Activated gamma-delta T cell treated with anti-CD3 and anti-CD28 coated beads, Interleukin-2, amount 50 U/mL, for 16 hours (primary cell): ENCODE measurements at places on chromosomes 6 and 20.

- no peak for DNase-seq
Measured at GRCh38 chr20:35248641-35249475, 22.4 kb downstream of the MMP24 start.

DNA sequence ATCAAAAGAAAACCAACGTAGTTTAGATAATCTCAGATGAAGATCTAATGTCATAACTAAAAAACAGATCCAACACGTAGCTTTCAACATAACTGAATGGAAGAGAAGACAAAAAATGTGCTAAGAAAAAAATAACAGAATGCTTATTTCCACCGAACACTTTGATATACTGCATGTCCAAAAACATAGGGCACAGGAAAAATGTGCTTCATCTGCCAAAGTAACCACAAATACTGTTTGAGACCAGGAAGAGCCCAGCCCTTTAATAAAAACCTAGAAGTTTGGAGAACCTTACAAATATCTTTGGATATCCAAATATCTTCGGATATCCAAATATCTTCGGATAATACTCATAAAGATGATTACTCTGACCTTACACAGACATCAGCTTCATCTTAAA is 19.8 kb downstream of the LAMA4 start:
- no peak for DNase-seq

DNA sequence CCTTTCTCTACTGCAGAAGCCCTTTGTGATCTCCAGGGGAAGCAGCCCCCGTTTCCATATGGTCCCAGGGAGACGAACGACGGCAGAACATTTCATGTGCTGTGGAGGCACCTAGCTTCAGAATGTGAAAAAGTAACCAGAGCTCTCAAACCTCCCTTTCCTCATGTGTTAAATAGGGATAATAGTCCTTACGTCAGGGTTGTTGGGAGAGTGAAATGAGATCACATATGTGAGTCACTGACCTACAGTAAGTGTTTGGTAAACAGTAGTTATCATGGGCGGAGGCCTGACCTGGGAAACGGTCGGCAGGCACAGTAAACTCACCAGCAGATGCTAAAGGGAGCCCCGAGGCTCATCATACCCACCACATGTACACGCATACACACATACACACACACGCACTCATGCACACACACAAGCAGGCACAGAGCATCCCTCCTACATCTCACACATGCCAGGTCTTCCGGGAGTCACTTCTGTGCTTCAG is 89.7 kb downstream of the LY86 start:
- no peak for DNase-seq

DNA sequence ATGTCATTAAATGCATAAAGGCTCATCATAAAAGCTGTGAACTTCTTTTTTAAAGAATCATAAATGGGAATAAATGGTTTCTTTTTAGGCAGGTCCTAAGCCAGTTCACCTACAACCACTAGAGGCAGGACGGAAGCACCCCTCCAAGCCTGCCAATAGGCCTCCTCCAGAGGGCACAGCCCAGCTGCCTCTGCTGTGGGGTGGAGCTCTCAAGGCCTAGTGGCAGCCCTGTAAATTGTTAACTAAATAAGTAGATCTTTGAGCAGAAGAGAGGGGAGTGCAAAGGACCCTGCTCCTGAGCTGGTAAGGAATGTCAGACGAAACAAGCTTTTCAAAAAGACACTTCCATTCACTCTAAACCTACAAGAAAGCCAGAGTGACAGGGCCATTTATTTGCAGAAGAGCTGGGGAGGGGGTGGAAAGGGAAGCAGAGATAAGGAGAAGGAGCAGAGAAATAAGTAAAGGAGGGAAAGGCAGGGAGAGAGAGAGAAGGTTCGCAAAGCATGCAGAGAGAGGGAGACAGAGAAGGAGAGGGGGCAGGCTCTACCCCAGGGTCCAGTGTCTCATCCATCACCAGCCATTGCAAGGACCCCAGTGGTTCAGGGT is 18.0 kb upstream of the MAFB start:
- DNase-seq = no peak

- DNase-seq = no peak
Measured at GRCh38 chr20:37796733-37797132, 102.9 kb downstream of the CTNNBL1 start.

GRCh38 chr6:117530467-117531242 is 48.2 kb downstream of the DCBLD1 start:
- DNase-seq = no peak

- DNase-seq = no peak
Measured at GRCh38 chr20:24283186-24283585, 186.2 kb upstream of the SYNDIG1 start.

- DNase-seq = no peak
Measured at GRCh38 chr6:98839781-98840361, 5.5 kb downstream of the POU3F2 start.

DNA sequence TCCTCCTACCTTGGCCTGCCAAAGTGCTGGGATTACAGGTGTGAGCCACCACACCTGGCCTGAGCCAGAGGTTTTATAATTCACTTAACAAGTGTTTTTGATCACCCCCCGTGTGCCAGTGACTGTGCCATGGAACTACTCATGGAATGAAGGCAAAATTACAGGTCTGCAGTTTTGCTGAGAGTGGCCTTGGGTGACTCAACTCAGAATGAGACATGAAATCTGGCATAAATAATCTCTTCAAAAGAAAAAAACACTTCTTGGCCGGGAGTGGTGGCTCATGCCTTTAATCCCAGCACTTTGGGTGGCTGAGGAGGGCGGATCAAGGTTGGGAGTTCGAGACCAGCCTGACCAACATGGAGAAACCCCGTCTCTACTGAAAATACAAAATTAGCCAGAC is 166.9 kb upstream of the SALL4 start:
- no peak for DNase-seq

DNA sequence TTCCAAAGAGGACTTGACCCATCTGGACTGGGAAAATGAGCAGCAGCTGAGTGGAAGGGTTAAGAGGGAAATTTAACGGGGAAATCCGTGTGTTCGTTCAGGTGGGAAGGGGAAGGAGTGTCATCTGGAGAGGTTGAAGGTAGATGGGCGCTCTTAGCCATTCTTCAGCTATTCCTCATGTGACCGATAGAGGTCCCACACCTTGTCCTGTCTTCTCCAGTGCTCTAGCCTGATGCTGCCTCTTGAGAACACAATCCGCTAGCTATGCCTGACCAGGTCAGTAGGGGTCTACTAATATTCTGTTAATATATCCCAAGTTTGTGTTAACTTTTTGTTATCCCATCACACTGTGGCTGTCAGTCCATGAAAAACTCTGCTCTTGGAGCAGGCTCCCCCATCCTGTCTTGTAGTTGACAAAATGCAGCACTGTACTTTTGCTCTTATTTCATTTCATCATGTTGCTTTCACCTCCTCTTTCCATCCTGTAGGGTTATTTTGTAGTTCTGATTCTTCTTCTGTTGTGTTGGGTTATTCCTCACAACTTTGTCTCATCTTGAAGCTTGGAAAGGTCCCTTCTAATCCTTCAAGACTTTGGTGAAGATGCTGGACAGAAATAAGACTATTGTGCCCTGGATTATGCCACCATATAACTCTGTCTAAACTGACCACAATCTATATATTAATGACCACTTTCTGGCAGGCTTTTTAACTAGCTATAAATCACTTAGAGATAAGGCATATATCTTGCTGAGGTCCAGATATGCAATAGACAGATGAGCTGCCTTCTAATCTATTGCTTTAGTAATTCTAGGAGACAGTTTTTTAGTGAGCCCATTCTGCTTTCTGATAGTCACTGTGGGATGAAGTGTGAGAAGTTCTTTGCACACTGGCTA is 123.4 kb upstream of the SUPT3H start:
- no peak for DNase-seq

DNA sequence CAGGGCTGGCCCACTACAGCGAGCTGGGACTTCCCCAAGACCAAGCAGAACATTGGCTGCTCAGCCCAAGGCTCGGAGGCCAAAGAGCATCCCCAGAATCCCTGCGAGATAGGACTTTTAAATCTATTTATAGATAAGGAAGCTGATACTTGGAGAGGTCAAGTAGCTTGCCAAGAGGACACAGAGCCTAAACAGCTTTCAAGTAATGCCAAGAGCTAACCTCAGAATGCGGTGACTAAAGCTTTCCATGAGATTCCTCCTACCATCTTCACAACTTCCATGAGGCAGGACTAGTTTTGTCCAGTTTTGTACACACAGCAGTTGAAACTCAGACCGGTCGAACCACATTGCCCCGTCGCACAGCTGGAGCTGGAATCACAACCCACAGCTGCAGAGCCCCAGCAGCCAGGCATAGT is 168.1 kb upstream of the TOP1 start:
- no peak for DNase-seq

DNA sequence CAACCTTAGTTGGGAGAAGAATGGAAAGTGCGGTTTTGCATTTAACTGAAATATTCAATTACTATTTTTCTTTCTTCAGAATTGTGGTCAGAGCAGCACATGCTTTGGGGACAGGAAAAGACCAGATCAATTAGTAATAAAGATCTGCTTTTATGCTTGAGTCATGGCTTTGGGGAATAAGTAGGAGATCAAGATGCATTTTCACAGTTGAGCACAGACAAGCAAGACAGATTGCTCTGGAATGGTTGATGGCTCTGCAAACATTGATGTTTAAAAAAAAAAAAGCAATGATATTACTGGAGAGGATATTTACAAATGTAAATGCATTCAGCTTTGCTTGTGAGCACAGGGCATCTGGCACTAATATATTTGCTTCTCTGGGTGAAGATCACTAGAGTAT is 224.4 kb upstream of the SASH1 start:
- DNase-seq = no peak

DNA sequence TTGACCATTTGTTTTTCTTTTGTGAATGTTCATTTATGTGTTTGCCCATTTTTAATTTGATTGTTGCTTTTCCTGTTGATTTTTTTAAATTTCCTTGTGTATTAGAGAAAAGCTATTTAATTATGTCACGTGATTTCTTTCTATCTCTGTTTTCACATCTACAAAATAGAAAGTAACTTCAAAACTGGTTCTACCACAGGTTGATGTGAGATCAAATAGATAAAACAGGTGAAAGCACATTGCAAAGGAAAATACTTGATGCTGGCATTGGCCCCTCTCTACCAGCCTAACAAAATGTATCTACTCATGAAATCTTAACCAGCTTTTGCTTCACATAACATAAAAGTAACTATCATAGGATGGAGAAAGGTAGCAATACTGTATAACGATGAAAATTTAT is 129.2 kb downstream of the TMEM242 start:
- no peak for DNase-seq

DNA sequence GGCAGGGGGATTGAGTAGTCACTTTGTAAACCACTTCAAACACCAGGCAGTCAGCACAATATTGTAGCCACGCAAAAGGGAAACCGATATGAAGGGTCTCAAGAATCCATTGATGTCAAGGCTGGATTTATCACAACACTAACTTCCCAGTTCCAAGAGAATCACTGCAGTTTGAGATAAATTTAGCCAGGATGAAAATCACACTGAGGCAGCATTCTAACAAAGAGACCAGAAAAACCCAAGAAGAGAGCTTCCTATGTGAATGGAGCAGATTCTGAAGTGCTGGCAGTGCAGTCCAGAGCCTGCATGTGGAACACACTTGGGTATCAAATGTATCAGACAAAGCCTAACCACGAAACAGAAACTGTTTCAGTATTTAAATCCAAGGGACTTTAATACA is 84.6 kb downstream of the KIF16B start:
- DNase-seq = no peak

DNA sequence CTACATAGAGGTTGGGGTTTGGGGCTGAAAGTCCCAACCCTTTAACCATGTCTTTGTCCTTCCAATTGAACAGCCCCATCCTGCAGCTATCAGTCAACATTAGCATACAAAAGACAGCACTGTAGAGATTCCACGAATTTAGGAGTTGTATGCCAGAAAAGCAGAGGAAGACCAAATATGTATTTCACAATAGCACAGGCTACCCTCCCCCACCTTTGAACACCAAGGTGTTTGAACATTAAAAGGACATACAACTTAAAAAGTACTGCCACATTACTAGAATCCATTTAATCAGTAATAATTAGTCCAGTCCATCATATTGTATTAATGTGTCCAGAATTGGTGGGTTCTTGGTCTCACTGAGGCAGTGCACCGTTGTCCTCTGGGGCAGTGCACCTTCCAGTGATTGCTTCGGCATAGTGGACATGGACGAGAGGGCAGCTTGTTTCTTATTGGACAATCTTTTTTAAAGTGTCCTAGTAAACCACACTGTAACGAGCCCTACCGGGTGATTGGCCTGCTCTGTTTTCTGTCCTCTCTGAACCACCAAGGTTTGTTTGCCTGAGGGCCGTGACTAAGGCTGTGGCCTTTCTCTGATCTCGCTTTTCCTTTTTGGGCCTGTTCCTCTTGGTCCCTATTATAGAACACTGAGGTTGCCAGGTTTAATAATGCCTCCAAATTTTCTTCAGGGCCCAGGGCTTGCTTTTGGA is 36.4 kb downstream of the GSTA4 start:
- DNase-seq = no peak

GRCh38 chr6:52588710-52589091 is 11.8 kb upstream of the TRAM2 start:
- DNase-seq = no peak

DNA sequence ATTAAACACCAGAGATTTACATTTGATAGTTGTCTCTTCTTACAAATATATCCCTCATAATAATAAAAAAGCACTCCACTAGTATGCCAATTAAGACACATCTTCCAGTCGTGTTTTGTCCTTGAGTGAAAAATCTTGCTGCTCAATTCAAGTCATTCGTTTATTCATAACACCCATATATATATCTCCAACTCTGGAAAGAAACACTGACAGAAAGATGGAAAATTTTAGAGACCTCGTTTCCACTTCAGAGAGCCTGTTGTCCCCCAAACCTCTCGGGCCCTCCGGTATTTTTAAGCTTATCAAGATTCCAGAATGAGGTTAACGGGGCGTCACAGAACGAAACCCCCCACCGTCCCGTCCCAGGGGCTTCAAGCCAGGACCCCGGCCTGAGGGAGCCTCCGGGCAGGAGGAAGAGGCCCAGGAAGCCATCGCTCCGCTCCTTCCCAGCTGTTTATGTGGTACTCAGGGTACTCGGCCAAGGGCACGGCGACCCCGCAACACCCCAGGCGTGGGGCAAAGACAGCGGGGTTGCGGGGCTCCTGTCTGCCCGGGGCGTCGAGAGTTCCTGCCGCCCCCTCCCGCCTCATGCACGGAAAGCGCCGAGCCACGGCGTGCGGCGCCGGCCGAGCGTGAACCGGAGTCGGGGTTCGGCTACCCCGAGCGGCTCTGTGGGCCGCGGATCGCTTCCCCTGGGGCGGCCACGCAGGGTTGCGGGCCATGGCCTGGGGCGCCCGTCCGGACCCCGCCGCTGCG is 623 bp upstream of the SNX9 start:
- no peak for DNase-seq

DNA sequence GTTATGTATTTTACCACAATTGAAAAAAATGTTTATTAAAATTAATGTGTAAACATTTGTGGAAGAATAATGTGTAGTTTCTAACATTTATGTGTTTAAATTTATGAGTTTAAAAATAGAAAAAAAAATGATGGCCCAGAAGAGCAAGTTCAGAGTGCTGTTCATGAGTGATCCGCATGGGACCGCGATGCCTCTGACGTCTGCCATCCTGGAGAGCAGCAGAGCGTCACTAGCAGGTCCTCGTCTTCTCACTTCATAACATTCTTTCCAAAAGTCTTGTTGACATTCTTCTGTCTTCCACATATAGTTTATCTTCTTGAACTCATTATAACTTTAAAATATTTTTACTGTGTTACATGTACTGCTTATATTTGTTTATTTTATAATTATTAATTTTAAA is 15.5 kb downstream of the BTNL2 start:
- DNase-seq = no peak

GRCh38 chr6:110325197-110325596 is 33.0 kb downstream of the METTL24 start:
- no peak for DNase-seq
